ENCODE measurements at places on chromosomes 6 and 20.

- DNase-seq: no peak
Measured at GRCh38 chr6:74805916-74806696, 399.7 kb downstream of the COL12A1 start.

- no peak for DNase-seq
Measured at GRCh38 chr20:4835244-4836177, 113.8 kb downstream of the PRND start.

DNA sequence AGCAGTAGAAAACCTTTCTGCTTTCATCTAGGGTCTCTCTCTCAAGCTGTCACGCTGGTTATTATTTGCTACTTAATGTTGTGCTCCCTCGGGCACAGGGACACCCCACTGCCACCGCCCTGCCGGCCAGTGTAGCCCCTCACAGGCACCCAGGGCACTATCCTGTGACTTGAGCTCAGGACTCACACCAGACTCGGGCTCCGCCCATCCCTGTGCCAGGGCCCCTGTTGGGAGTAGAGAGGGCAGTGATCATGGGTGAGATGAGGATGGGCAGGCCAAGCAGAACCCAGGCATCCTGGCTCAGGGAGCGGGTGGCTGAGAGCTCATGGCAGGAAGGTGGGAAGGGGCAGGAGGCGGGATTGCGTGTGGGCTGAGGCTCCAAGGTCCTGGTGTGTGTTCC, 371.9 kb downstream of the ZFAND3 start:
- DNase-seq: no peak

DNA sequence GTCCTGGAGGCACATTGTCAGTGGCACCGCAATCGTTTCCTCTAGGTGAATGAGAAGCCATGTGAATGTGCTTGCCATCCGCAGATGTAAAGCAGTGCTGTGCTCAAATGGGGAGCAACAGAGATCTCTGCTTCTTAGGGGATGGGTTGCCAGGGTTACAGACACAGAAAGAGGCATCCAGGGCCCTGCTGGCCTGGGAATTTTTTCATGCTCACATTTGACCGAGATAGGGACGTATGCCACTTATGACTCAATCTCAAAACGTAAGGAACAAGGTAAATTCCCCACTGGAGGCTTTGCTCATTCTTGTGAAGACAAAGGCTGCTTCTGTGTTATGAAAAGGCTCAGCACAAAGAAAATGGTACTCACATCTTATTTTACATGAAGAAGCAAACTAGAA, 11.0 kb downstream of the C6orf118 start:
- DNase-seq: no peak

GRCh38 chr6:168044521-168045130, 34.4 kb downstream of the FRMD1 start:
- DNase-seq: no peak

DNA sequence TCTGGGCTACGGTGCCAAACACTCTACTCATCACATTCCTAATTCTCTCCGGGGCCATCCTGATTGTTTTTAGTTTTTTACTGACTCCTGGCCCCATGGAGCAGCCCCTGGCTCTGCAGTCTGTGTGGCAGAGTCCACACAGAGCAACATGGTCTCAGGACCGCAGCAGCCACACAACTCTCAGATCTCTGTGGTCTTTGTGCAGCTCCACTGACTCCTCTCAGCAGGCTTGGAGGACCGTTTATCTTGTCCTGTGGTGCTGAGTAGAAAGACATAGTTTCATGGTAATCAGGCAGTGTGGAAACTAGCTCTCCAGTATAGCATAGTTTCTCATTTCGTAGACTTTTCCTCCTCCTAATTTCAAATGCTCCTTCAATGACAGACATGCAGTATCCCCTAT, 168.4 kb downstream of the EDN1 start:
- no peak for DNase-seq

GRCh38 chr6:132190815-132191175, 210.5 kb downstream of the MOXD1 start:
- no peak for DNase-seq

DNA sequence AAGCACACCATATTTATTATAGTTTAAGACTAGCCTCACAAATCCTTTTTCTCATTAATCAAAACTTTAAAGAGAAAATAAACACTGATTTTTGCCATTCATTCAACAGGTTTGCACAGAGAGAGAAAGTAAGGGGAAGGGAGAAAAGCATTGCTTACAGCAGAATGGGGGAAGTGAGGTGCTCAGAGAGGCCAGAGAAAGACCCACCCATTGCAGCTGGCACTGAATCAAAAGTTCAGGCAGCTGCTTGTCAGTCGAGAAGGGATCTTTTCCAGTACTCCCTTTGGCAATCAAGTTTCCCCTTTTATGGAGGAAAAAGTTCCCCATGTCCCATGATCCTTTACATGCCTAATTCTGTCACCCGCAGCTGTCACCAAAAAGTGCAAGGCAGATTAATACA, 8.0 kb upstream of the CRISP2 start:
- no peak for DNase-seq

- no peak for DNase-seq
Measured at GRCh38 chr6:138258991-138259390, 40.7 kb upstream of the PBOV1 start.

GRCh38 chr6:147078602-147079001, 125.6 kb upstream of the STXBP5 start:
- DNase-seq: no peak

DNA sequence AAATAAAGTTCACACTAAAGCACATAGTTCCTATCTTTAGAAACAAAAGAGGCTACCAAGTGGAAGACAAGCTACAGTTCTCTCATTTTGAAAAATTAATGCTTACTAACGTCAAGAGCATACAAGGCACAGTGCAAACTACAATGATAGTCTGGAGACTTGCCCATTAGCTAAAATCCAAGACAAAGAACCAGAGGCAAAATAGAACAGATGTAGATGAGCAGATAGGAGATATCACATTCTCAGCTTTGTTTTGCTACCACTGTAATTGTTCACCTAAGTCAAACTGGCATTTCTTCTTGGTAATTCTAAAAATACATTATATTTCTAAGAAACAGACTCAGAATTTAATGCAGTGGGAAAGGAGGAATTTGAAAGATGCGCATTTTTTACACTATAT, 5.2 kb downstream of the TMEM30A start:
- DNase-seq: no peak

- no peak for DNase-seq
Measured at GRCh38 chr6:79077715-79078074, 359 bp downstream of the PHIP start.

GRCh38 chr6:108380876-108381275, 86.0 kb downstream of the AFG1L start:
- DNase-seq: no peak

- no peak for DNase-seq
Measured at GRCh38 chr20:4569865-4570264, 151.8 kb upstream of the PRND start.

- DNase-seq: no peak
Measured at GRCh38 chr6:38542031-38542430, 97.7 kb downstream of the BTBD9 start.

GRCh38 chr6:113394729-113395128, 462.4 kb upstream of the MARCKS start:
- no peak for DNase-seq

DNA sequence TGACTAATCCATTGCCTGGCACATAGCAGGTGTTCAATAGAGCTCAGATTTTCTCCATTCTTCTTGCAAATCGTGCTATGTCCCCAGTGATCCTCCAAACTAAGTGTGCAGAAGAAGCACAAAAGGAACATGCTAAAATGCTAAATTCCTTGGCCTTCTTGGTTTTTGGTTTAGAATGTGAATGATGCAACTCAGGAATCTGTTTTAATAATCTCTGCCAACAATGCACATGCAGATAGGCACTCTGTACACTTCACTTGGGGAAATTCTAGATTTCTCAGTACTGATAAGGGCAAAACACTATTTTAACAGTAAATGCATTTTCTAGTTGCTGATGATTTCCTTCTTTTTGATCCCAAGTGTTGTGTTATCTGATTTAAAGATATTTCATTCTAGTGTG, 35.2 kb downstream of the SLC22A1 start:
- no peak for DNase-seq

DNA sequence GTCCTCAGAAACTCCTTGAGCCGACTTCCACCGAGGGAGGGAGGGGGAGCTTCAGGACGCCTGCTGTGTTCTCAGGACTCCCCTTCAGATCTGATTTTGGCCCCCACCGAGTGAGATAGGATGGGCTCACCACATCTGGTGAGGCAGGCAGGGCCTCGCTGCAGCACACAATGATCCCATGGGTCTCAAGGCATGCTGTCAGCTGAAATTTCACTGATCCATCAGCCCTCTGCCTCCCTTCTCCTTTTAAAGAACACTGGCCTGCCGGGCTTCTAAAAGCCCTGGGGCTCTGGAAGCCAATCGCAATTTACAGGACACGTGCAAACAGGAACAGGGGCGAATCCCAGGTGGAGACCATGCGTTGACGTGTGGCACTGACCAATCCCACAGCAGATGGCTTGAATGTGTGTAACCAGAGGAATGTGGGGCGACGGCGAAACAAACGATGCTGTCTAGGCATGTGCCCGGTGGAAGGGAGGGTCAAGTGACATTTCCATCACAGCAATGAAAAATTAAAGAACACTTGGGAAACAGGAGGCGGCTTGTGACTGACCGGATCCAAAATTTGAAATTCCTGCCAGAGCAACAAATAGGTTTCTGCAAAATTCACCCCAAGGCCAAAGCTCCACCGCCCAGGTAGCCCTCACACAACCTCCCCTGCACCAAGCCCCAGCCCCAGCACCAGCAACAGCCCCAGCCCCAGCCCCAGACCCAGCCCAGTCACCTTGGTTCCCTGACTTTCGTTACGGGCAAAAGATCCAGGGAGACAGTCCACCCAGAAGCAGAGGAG, 167.1 kb upstream of the ZNF337 start:
- DNase-seq: no peak

DNA sequence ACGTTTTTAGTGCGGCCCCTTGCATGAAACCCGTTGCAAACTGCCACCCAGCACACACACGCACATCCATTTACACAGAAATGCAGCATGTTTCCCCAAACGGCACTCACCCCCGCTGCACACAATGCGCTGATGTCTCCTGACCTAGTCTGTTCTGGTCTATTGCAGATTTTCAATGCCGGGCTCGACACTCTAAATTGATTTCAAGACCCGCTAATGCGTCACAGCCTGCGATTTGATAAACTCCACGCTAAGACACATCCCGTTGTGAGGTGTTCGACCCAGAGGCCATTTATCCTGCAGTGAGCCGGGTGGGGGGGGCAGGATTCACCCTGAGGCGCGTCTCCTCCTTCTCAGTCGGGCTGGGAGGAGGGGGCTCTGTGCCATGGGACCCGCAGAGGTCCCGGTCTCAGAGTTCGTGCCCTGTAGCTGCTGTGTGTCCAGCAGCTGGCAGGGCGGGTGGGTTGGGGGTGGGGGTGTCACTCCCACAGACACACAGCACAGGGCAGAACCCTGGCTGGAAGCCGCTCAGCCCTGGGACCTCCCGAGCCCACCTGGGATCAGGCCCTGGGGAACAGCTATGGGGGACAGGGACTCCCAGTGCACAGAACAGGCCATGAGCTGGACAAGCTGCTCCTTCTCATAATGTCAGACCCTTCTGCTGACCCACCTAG, 367.9 kb downstream of the PREX1 start:
- no peak for DNase-seq

DNA sequence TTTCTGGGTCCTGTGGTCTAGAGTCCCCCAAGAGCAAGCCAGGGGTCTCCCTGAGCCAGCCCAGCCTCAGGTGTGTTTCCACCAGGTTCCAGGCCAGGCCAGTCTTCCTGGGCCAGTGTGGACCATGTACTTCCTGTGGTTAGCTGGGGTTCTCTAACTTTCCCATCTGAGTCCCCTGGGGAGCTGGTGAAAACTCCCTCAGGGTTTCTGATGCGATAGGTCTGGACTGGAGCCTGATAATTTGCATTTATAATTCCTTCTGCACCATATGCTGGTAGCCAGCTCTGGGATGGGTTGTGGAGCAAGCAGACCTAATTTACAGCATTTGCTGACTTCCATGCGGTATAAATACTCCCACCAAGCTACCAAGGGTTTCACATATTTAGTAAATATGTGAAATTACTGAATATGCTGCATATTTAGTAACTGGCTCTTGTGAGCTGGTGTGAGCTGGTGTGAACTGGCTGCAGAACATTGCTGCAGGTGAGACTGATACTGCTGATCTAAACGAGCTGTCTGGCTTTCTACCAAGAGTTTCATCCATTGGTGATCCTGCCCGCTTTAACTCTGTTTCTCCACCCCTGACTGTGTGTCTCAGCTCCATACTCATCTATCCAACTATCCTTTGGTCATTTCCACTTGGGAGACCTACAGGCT, 62.6 kb downstream of the RIN2 start:
- no peak for DNase-seq

- no peak for DNase-seq
Measured at GRCh38 chr20:45235995-45236394, 14.8 kb downstream of the SEMG2 start.

GRCh38 chr6:11771473-11772048, 7.0 kb downstream of the ADTRP start:
- DNase-seq: no peak

DNA sequence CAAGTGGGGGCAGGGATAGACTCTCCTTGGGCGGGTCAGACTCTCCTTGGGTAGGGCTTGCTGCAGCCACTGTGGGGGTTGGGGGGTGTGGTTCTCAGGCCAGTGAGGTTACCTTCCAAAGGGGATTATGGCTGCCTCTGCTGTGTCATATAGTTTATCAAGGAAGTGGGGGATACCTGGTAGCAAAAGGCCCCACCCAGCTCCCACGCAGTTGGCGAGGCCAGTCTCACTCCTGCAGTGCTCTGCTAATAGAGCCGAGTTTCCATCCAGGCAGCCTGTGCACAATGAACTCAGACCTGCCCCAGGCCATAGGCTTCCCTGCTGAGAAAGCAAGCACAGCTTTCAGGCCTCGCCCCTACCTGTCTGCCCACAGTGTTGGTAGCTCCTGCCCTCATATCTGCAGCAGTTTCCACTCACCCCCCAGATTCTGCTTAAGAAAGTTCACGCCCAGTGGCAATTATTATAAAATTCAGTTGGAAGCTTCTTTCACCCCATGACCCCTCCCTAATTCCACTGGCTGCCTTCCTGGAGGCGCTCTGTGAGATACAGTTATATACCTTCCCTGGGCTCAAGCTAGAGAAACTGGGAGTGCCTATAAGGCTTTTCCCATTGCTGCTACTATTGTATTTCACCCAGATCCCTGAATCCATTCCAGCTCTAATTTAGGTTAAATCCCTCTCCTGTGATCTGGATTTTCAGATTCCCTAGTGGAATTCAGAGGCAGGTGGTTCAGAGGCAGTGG, 56.1 kb downstream of the HDDC2 start:
- no peak for DNase-seq

GRCh38 chr6:37456126-37456525, 23.1 kb downstream of the CMTR1 start:
- DNase-seq: no peak

DNA sequence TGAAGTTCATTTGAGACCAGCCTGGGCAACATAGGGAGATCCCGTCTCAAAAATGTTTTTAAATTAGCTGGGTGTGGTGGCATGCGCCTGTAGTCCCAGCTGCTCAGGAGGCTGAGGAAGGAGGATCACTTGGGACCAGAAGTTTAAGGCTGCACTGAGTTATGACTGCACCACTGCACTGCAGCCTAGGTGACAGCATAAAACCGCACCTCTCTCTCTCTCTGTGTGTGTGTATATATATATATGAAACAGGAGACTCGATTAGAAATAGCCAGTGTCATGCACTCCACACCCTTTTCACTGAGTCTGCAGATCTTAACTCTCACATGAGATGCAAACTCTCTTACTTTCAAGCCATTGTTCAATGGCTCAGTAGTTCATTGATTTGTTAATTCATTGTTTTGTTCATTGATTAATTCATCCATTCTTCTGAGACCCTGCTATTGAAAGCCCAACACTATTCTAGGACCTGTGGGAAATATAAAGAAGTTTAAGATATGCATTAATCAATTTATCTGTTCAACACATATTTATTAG, 52.4 kb upstream of the MRPS10 start:
- DNase-seq: no peak

- no peak for DNase-seq
Measured at GRCh38 chr6:37426945-37427510, 6.0 kb upstream of the CMTR1 start.
